ENCODE measurements at places on chromosomes 6 and 20.

DNA sequence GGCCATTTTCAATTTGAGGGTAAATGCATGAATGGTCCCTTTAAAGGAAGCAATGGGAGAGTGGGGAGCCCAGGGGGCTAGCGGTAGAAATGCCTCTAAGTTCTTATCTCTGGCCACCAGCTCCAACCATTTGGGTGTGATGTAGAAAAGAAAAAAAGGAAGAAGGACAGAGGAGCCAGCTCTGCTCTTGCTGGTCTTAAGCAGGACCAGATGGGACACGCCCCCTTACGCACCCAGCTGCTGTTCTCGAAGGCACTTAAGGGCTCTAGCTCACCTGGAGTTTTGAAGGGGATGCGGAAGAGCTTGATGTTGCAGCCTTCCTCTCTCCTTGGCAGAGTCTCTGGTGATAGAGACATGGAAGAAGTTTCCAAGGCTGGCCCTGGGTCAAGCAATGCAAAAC, 59.5 kb upstream of the RNF144B start:
- H3K36me3 ChIP-seq = no peaks in the 10 kb centered on the region
- DNase-seq = no peak
- no peak overlapping the region for H3K27ac ChIP-seq
- H3K27me3 ChIP-seq = peaks cover 7% of the 10 kb centered on the region

DNA sequence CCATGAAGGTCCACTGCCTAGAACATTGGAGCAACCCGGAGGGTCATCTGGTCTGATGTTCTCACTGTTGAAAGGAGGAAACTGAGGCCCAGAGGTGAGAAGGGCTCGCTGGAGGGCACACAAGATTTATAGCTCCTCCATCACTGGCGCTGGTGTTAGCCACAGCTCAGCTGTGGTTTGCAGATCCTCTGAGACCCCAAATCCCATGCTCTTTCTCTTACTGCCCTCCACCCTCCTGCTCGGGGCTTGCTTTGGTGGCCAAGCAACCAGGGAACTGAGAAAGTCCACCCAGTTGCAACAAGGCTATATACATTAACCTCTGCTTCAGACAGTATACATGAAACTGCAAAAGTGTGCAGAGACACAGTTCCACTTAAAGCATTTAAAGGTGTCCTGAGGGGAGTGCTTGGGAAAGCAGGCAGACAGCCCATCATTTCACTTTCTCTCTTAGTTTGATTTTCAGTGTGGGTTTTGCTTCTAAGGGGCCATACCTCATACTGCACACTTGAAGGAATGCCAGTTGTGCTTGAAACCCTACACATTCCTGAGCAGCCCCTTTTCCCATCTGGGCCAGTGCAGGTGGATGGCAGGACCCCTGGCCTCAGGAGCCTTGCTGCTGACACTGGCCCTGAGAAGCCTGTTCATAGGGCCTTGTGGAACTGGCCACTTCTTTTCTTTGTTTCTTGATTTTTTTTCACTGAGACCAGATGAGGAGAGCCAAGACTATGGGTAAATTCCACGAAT, 347.6 kb downstream of the CDC5L start:
- H3K36me3 ChIP-seq = no peaks in the 10 kb centered on the region
- H3K4me1 ChIP-seq = no peaks in the 10 kb centered on the region
- peak overlapping the region; percentile 37 for H3K4me3 ChIP-seq
- DNase-seq = no peak

DNA sequence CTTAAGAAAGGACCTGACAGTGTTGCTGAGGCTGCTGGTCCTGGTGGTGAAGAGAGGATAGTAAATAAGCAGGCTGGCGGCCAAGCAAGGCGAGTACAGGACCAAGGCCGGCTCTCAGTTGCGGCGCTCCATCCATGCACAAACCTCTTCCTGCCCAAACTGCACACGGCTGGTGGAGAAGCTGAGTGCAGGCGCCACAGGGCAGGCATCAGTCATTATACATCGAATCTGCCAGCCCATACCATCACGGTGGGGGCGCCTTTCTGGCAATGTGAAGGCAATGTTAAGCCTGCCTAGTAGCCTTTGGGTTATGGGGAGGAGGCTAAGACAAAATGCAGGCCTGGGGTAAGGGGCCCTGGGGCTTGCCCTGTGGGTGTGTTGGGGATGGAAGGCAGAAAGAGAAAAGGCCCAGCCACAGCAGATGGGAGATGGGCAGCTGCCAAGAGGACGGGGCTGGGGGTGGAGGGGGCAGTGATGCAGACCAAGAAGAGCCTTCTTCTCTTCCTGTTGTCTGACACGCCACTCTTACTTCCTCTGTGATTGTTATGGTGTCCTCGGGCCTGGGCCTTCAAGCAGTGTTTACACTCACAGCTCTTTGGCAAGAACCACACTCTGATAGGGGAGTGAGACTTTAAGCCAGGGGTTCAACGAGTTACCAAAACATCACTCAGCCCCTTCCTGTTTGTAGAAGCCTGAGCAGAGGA, 20.3 kb upstream of the KCNK16 start:
- no peaks in the 10 kb centered on the region for H3K27me3 ChIP-seq
- no peak overlapping the region for H3K27ac ChIP-seq
- peaks cover 28% of the 10 kb centered on the region for H3K4me1 ChIP-seq

DNA sequence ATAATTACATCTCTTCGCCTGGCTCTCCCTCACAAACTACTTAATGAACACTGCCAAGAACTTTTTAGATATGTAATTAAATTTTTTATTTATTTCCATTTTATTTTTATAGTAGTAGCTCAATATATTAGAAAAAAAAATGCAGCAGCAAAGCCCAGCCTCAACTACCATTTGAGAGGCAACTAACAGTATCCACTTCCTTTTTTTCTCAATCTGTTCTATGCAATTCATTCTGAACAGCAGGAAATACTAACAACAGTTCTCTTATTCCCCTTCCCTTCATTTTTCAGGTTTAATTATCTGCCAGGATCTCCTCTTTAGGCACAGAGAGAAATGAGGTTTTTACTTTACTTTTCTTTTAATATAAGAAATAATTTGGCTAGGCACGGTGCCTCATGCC, 112.7 kb downstream of the ZNF217 start:
- no peaks in the 10 kb centered on the region for H3K27me3 ChIP-seq
- no peak overlapping the region for H3K27ac ChIP-seq
- no peaks in the 10 kb centered on the region for H3K36me3 ChIP-seq
- H3K4me3 ChIP-seq = no peak overlapping the region
- H3K4me1 ChIP-seq = no peaks in the 10 kb centered on the region
- DNase-seq = no peak

- H3K27me3 ChIP-seq = no peaks in the 10 kb centered on the region
- H3K4me3 ChIP-seq = no peak overlapping the region
- peaks cover 17% of the 10 kb centered on the region for H3K4me1 ChIP-seq
- DNase-seq = no peak
- H3K27ac ChIP-seq = no peak overlapping the region
Observed at GRCh38 chr6:29743025-29743424, 19.8 kb downstream of the HLA-F start.

GRCh38 chr6:157644043-157644810, 178.8 kb upstream of the SNX9 start:
- H3K36me3 ChIP-seq = peaks cover 15% of the 10 kb centered on the region
- no peak overlapping the region for H3K27ac ChIP-seq

DNA sequence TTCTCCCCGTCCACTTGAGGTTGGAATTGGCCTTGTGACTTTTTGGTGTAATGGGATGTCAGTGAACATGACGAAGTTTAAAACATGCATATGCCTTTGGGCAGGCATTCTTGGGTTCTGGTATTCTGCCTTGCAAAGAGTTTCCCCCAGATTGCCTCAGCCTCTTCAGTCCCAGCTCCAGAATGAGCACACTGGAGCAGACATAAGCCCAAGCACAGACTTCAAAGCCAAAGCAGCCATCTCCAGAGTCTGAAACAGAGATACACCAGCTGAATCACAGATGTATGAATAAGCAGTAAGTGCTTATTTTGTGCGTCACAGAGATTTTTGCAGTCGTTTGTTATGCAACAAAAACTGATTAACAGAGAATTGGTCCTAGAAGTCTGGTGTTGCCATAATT, 546.0 kb downstream of the FRK start:
- no peaks in the 10 kb centered on the region for H3K27me3 ChIP-seq
- H3K27ac ChIP-seq = no peak overlapping the region
- no peak overlapping the region for H3K4me3 ChIP-seq
- DNase-seq = no peak
- peaks cover 17% of the 10 kb centered on the region for H3K36me3 ChIP-seq

DNA sequence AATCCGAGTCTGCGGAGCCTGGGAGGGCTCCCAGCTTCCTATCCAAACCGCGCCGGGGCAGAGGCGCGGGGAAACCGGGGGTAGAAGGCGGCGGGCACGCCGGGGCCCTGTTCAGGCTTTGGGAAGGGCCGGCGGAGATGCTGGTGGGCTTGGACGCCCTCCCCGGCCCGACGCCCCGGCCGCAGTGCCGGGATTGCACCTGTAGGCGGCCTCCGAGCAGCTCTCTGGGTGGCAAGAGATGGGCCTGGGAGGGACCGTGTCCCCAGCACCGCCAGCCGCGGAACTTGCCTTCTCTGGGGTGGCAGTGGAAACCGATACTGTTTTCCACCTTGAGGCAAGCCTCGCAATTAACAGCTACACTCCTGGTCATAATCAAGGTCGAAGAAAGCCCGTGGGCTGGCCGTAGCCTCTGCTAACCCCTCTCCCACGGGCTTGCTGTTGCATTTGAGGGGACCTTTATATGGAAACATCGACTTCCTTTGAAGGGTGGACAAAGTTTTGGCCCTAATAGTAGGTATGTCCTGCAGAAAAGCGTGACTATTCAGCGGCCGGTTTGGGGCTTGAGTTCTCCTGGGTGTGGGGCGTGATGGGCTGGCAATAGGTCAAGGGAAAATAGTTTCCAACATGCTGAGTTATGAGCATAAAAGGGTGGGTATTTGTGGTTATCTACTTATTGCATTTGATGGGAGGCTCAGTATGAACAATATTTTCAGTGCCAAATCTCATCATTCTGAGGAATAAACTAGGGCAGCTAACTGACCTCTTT, 1.1 kb upstream of the JAG1 start:
- H3K36me3 ChIP-seq = no peaks in the 10 kb centered on the region
- peak; percentile 71 for DNase-seq
- H3K27ac ChIP-seq = no peak overlapping the region
- H3K4me3 ChIP-seq = peak overlapping the region; percentile 69
- H3K27me3 ChIP-seq = peaks cover 31% of the 10 kb centered on the region

Data from natural killer cell treated with Interleukin-12 subunit alpha and Interleukin-12 subunit beta and Interleukin-15 and Interleukin-18, amount 100 ng/mL, for 72 hours (primary cell).